A549 treated with dexamethasone at 1 μM for 4 hours (cell line): ENCODE measurements at places on chromosomes 11 and 22. TPM values are rescaled to one million over a fixed set of nuclear protein-coding genes. Genes with fewer than 3 reads are reported as not detected.

The C1QTNF5 gene
- 0.08 TPM in 1 of 5 replicates, not detected in the others for total RNA-seq

The KRTAP5-2 gene
- total RNA-seq, result not detected in 5 replicates

The AIFM3 gene
- total RNA-seq, result 1.9 to 3.5 TPM (median 3.0 TPM) in 5 replicates

The MEI1 gene
- 0.15 TPM in 1 of 5 replicates, not detected in the others for total RNA-seq

The MPST gene
- total RNA-seq, result 44.5 to 72.8 TPM (median 66.2 TPM) in 5 replicates

The RIMBP3B gene
- 0.24 to 0.45 TPM (median 0.37 TPM) in 5 replicates for total RNA-seq

The OVCH2 gene
- total RNA-seq, result not detected in 5 replicates

The GLB1L2 gene
- 1.4 to 2.2 TPM (median 2.0 TPM) in 5 replicates for total RNA-seq

The RFPL2 gene
- 0.11 to 0.24 TPM (median 0.15 TPM) in 5 replicates for total RNA-seq

The IFITM10 gene
- 1.1 to 2.7 TPM (median 1.3 TPM) in 5 replicates for total RNA-seq

The KIRREL3 gene
- total RNA-seq, result 9.2 to 11.0 TPM (median 10.4 TPM) in 5 replicates

The TSKU gene
- 92.0 to 158 TPM (median 140 TPM) in 5 replicates for total RNA-seq

The SPDYC gene
- total RNA-seq, result not detected in 5 replicates

The HSPA8 gene
- total RNA-seq, result 1,540 to 1,732 TPM (median 1,582 TPM) in 5 replicates

The OTOG gene
- not detected in 5 replicates for total RNA-seq

The APOL4 gene
- 0.02 to 0.14 TPM in 2 of 5 replicates, not detected in the others for total RNA-seq

The RFPL3 gene
- not detected in 5 replicates for total RNA-seq

The TMPRSS6 gene
- total RNA-seq, result 0.02 to 0.04 TPM in 2 of 5 replicates, not detected in the others

The RAB36 gene
- 6.1 to 8.3 TPM (median 7.7 TPM) in 5 replicates for total RNA-seq

The TKFC gene
- 49.5 to 71.9 TPM (median 67.7 TPM) in 5 replicates for total RNA-seq
